ENCODE measurements at places on chromosomes 4 and X.

GRCh38 chr4:56755901-56756300 lies 65.6 kb downstream of the SPINK2 start:
- peaks cover 37% of the 10 kb centered on the region for H3K4me1 ChIP-seq
- no peaks in the 10 kb centered on the region for H3K27me3 ChIP-seq
- H3K36me3 ChIP-seq = no peaks in the 10 kb centered on the region
- no peak for DNase-seq

DNA sequence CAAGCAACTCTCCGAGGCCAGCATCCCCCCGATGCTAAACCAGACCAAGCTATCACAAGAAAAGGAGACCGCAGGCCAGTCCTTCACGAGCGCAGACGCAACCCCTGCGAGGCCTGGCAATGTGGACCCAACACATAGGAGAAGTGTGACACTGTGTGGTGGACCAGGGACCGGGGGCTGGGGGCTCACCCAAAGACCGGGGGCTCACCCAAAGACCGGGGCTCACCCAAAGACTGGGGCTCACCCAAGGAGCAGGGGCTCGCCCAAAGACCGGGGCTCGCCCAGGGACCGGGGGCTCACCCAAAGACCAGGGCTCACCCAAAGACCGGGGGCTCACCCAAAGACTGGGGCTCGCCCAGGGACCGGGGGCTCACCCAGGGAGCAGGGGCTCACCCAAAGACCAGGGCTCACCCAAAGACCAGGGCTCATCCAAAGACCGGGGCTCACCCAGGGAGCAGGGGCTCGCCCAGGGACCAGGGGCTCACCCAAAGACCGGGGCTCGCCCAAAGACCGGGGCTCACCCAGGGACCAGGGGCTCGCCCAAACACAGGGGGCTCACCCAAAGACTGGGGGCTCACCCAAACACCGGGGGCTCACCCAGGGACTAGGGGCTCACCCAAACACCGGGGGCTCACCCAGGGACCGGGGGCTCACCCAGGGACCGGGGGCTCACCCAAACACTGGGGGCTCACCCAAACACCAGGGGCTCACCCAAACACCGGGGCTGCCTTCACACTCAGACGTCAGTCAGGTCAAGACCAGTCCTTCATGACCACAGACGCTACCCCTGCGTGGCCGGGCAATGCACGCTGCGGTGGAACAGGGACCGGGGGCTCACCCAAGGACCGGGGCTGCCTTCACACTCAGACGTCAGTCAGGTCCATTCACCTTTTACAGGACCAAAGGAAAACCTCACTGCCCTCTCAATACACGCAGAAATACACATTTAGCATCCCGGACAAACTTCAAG lies 32.9 kb downstream of the PPP2R3B start:
- no peak overlapping the region for H3K4me3 ChIP-seq
- no peak for DNase-seq
- H3K4me1 ChIP-seq = peaks cover 17% of the 10 kb centered on the region
- H3K27me3 ChIP-seq = no peaks in the 10 kb centered on the region

DNA sequence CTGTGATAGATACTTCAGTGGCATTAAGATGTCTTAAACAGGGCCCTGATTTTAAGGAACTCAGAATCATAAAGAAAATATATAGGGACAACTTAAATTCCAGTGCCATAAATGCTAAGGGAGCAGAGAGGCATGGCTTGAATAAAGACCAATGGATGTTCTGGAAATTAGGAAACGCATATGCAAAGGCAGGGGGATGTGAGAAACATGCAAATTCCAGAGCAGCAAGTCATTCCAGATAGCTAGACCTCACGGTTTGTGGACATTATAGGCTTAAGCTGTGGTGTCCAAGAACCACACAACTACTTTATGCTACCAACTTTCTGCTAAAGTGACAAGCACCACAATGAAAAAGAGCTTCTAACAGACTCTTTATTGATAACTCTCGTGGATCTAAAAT lies 132.6 kb upstream of the ANK2 start:
- no peak overlapping the region for H3K4me3 ChIP-seq
- no peaks in the 10 kb centered on the region for H3K4me1 ChIP-seq
- no peak overlapping the region for H3K27ac ChIP-seq
- no peaks in the 10 kb centered on the region for H3K27me3 ChIP-seq
- no peaks in the 10 kb centered on the region for H3K36me3 ChIP-seq
- DNase-seq = no peak

- no peak for DNase-seq
- H3K36me3 ChIP-seq = no peaks in the 10 kb centered on the region
These were observed 325.0 kb downstream of the PCDH7 start for GRCh38 chr4:31045151-31045550.

Measured in CD8-positive, alpha-beta memory T cell (primary cell).